Activated CD4-positive, alpha-beta T cell treated with anti-CD3 and anti-CD28 coated beads, Interleukin-2, amount 10 ng/mL, durations not matched to agents 7 days and 5 days (primary cell): ENCODE measurements at places on chromosomes 7 and 10. TPM values are rescaled to one million over a fixed set of nuclear protein-coding genes. Genes with fewer than 3 reads are reported as not detected.

The HGF gene
- total RNA-seq: not detected

The PIK3CG gene
- total RNA-seq: 51.6 TPM

The PODXL gene
- 1.5 TPM for total RNA-seq

The ODAD2 gene
- total RNA-seq: not detected

The COL13A1 gene
- total RNA-seq: not detected

DNA sequence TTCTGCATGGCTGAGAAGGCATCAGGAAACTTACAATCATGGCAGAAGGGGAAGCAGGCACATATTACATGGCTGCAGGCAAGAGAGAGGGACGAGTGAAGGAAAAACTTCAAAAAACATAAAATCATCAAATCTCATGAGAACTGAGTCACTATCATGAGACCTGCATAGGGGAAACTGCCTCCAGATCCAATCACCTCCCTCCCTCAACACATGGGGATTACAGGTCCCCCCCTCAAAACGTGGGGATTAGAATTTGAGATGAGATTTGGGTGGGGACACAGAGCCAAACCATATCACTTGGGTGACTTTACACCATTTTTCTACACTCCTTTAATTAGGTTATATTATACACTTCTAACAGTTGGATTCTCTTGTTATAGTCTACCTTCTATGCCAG is 490.7 kb upstream of the KCND2 start:
- no peaks in the 10 kb centered on the region for H3K4me1 ChIP-seq
- H3K4me3 ChIP-seq: no peak overlapping the region
- no peaks in the 10 kb centered on the region for H3K27me3 ChIP-seq
- DNase-seq: no peak
- H3K36me3 ChIP-seq: no peaks in the 10 kb centered on the region
